ENCODE measurements at places on chromosomes 13 and 19.

GRCh38 chr13:51255556-51255955 lies 33.4 kb downstream of the FAM124A start:
- DNase-seq = no peak

GRCh38 chr13:67043901-67044300 lies 186.2 kb downstream of the PCDH9 start:
- no peak for DNase-seq

DNA sequence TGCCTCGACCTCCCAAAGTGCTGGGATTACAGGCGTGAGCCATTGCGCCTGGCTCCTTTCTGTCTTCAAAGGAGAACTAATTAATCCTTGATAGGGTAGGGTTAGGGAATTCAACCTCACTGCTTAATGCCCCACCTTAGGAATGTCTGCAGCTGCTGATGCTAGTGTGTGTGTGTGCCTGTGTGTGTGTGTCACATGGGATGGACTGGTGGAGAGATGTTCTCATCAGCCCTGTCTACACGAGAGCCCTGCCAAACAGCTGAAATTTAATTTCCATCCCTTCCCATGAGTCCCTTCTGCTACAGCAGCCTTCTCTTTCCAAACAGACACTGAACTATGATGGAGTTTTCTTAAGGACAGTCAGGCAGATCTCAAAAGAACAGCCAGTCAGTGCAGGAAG lies 46.5 kb upstream of the CLDN10 start:
- DNase-seq = no peak

GRCh38 chr13:40232311-40233040 lies 434.0 kb downstream of the FOXO1 start:
- no peak for DNase-seq

DNA sequence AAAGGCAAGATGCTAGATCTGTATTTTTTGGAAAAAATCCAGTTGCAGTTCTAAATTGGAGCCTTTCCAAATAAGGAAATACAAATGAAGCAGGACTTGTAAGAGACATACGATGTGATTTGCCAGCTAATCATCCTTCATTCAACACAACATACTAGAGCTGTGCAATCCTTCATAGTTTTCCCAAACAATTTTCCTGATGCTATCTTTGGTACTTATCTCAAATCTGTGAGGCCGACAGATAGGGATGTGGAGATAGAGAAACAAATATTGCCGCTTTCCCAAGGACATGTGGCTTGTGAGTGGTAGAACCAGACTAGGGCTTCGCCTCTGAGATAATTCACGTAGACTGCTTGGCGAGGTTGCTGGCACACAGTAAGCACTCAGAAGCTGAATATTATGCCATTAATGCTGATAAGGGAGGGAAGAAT lies 176.6 kb downstream of the LMO7 start:
- no peak for DNase-seq

Data from NCI-H526 (cell line).